ENCODE measurements at places on chromosomes 16 and 17.
A peak's percentile ranks its signal among the peaks of the same experiment; 100 is the strongest.

DNA sequence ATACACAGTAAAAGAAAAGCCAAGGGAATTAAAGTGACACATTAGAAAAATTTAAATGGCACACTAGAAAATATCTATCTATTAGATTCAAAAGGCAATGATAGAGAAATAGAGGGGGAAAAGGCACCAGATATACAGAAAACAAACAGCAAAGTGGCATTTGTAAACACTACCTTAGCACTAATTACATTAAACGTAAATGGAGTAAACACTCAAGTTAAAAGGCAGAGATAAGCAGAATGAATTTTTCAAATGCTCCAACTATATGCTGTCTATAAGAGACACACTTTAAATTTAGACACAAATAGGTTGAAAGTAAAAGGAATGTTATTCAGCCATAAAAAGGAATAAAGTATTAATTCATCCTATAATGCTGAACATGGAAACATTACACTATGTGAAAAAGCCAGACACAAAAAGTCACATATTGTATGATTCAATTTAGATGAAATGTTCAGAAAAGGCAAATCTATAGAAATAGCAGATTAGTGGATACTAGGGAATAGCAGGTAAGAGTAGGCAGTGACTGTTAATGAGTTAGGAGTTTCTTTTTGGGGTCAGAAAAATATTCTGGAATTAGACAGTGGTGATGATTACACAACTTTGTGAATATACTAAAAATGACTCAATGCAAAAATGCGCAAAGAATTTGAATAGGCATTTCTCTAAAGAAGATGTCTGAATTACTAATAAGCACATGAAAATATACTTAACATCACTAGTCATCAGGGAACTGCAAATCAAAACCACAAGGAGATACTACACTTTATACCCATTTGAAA lies 92.4 kb downstream of the BRIP1 start:
- DNase-seq, result no peak

GRCh38 chr17:49676276-49676868 lies 1.5 kb downstream of the SPOP start:
- peak; percentile 74 for DNase-seq

DNA sequence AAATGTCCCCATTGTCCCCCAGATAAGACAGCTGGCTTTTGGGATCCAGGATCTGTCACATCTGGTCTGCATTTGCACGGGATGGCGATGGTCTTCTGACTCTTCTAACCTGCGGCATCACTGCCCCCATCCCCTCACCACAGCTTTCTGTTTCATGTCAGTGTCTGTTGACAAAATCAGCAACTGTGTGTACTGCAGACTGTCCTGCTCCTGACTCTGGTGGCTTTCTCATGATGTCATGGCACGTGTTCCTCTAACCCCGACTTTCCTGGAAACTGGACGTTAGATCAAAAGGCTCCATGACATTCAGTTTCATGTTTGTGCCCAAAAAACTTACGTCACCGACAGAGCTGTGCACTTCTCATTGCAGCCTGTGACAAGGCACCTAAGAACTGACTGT lies 30.1 kb upstream of the CPNE2 start:
- no peak for DNase-seq

GRCh38 chr16:86016201-86016965 lies 117.4 kb downstream of the IRF8 start:
- peak; percentile 62 for DNase-seq

GRCh38 chr16:74252329-74252728 lies 44.3 kb upstream of the PSMD7 start:
- DNase-seq, result no peak

- no peak for DNase-seq
These were observed 42.8 kb downstream of the RAB11FIP3 start for GRCh38 chr16:468068-468821.

GRCh38 chr16:70644763-70645597 lies 1.4 kb upstream of the IL34 start:
- DNase-seq, result no peak

- DNase-seq, result no peak
These were observed 1.6 kb upstream of the ADGRG3 start for GRCh38 chr16:57666353-57667047.

DNA sequence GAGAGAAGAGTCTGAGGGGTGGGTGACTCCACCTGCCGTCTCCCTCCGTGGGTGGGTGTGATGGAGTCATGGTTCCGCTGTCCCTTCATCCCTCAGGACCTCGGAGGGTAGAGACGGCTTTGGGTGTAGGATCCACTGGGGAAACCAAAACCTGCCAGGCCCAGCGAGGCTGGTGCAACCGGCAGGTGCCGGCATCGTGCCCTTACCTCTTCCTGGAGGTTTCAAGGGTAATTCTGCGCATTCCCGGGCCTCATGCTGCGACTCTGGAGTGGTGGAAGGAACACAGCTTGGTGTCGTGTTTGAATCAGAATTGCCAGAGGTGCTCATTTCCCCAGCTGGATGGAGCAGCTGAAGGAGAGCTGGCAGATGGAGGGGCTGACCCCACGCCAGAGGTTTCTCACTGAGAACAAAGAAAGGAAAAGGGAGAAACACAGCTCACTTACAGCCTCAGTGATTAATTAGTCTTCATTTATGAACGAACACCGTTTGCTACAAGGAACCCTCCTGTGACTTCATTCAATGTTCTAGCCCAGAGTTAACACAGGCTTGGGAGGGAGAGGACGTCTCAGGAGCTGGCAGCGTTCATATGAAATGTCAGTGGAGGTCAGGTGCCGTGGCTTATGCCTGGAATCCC lies 16.3 kb upstream of the ATP2A3 start:
- DNase-seq, result no peak

DNA sequence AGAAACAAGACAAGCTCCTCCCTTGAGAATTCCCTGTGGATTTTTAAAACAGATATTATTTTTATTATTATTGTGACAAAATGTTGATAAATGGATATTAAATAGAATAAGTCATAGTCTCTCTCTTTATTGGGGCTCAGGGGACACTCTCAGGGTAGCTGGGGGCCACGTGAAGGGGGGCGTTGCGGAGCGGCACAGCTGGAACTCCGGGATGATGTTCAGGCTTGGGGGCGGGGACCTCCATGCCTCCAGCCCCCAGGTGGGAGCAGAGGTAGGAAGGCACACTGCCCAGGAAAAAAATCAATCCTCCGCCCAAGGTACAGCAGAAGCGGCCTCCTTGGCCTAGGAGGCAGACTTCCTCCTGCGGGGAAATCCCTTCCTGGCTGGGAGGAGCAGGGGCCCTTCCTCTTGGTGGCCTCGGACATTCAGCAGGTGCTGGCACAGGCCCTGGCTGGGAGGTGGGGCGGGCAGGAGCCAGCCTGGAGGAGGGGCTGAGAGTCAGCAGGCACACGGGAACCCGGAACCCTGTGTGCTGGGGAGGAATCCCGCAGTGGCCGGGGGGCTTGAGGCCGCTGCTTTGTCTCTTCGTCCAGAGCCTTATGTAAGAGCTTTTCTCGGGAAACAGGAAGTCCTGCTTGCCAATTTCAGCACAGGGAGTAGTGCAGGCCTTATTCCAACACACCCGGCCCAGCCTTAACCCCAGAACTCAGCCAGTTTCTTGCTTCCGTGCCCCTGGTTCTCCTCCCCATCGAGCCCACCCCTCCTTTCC lies 591 bp upstream of the TNFSF13 start:
- no peak for DNase-seq

GRCh38 chr17:36674278-36674650 lies 72.9 kb downstream of the MRM1 start:
- peak; percentile 79 for DNase-seq

- no peak for DNase-seq
These were observed 1.5 kb upstream of the PRR29 start for GRCh38 chr17:63996430-63997182.

DNA sequence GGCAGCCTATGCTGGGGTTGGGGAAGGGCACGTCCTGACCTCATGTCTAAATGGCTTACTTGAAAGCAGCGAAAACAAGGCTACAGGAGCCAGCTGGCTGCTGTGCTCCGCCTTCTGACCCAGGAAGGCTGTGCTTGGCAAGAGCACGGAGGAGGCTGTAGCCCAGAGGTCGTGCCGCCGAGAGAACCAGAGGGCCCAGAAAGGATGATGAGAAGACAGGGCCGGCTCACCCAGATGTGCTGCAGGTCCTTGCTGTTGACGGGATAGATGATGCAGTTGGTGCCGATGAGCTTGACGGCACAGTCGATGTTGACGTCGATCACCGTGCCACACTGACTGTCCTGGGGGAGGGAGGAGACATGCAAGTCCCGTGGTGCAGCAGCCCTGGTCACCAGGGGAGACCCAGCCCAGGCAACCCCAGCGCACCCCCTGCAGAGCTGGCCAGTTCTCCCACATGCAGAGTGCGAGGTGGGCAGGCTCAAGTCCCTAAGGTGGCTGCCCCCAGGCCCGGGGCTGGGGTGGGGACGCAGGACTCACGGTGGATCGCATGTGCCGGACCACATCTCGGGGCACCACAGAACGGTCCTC lies 20.7 kb downstream of the SPHK1 start:
- no peak for DNase-seq

- DNase-seq, result peak; percentile 92
These were observed at the start of gene STUB1 for GRCh38 chr16:679814-680624. Gene STUB1 (plus strand): TSS chr16:680410. CDS start chr16:680526, 116 bp downstream.

DNA sequence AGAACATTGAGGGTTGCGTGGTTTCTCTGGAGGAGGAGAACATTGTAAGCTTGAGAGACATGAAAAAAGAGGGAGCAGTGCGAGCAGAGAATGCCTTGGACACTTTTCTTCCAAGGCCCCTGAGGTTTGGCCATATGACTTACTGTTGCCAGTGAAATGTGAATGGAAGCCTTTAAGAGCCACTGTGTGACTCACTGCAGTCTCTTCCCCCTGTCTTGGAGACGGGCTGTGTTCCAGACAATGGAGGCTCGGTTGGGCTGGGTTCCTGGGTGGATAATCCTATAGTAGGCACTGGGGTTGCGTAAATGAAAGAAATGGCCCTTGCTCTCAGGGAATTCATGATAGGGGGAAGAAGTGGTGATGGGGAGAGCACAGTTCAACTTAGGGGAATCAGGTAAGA lies 75.5 kb downstream of the SHISA9 start:
- no peak for DNase-seq
